ENCODE measurements at places on chromosomes 6 and 20.

GRCh38 chr6:68160348-68160747, 474.7 kb upstream of the ADGRB3 start:
- no peak for DNase-seq

- DNase-seq: no peak
Observed at GRCh38 chr20:25135031-25135430, 53.1 kb upstream of the VSX1 start.

GRCh38 chr20:13839421-13840092, 54.7 kb downstream of the NDUFAF5 start:
- no peak for DNase-seq

DNA sequence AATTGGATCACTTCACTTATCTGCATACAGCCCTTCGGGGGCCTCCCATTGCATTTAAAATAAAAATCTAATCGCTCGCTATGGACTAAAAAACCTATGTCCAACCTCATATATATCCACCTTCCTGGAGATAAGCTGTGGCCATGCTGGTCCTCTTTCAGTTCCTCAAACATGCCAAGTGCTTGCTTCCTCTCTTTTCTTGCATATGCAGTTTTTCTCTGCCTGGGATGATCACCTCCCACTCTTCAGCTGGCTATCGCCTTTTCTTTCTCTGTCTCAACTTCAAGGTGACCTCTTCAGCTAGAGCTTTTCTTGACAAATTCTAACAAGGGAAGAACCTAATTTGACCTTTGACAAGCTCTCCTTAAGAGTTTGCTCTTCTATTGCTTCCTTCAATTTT, 5.6 kb upstream of the TFB1M start:
- no peak for DNase-seq

DNA sequence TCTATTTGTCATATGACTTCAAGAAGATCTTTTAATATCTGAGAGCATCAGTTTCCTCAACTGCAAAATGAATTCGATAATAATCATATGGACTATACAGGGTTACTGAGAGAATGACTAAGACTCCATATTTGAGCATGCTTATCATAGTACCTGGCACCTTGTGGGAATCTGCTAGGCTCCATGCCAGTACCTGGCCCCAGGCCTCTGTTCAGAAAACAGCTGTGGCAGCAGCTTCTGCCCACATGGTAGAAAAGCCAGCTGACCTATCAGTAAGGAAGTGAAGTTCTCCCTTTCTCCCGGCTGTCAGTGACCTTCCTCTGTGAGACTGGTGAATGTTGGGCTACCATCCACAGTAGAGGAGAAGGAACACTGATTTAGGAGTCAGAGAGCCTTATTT, 574.9 kb upstream of the CHD6 start:
- no peak for DNase-seq

DNA sequence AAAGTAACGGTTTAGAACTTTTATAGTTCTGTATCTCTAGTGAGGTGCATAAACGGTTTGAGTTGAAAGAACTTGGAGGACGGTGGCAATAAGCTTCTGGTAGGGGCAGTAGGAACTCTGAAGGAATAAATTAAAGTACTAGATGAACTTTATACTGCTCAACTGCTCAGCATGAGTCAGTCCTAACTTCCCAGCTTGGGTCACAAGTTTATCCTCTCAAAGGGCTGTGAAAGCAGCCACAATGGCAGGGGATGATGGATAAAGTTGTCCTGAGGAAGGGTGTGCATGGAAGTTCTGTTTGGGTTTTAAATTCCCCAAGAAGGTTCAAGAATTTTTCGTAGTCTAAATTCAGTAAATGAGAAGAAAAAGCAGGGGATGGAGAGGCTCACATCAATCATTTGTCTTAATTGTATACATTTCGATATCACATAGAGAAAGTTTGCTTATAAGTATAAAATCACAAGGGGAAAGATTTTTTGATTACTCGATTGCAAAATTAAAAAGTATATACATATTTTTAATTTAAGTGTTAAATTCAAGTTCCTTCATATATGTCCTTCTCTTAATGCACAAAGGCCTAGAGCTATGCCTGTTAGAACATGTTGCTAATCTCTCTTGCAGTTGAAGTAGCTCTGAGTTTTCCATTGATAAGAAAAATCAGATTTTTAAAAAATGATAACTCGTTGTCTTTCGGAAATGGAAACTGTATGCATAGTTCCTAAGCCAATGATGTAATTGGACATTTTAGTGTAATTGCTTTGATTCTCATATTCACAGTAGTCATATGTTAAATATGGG, 55.3 kb upstream of the JAG1 start:
- no peak for DNase-seq

DNA sequence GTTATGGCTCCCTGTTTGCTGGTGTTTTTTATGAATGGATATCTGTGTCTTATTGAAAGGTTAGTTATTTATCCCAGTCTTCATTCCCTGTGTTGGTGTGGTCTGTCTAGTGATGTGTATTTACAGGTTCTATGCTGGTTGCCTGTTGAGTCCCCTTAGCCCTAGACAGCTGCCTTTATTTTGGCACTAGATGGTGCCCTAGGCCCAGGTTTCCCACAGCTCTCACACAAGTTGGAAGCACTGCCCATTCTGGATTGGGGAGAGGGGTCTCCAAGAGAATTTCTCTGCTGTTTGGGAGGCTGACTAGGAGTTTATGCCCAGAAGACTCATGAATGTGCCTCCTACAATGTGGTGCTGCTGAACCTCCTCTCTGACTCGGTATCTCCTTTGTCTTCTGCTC, 12.4 kb downstream of the GRM1 start:
- no peak for DNase-seq

DNA sequence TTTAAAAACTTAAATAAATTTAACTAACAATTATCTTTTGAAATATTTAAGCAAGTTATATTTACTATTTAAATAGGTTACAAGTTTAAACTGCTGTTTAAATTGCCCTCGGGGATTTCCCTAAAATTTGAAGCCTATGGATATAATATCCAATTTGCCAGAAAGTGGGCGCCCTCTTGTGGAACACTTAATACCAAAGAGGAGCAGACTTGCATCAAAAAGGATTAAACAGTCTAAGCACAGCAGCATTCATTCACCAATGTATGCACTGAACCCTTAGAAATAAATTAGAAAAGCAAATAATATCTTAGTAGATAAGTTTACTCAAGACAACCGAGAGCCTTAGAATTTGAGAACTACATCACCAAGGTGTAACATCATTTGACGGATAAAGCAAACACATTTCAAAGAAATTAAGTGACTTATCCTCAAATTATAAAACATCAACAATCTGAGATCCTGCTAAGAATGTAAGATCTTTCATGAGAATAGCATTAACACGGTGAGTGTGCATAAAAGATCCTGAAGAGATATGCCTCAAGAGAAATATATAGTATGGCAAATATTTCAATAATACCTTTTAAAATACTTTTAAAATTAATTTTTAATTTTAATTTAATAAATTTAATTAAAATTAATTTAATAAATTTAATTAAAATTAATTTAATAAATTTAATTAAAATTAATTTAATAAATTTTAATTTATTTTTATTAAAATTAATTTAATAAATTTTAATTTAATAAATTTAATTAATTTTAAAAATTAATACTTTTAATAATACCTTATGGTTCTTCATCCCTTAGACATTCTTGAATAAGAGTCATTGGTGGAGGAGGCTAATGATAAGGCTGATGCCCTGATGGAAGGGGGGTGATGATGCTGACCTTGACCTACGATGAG, 11.5 kb upstream of the MEP1A start:
- DNase-seq: peak; percentile 74

DNA sequence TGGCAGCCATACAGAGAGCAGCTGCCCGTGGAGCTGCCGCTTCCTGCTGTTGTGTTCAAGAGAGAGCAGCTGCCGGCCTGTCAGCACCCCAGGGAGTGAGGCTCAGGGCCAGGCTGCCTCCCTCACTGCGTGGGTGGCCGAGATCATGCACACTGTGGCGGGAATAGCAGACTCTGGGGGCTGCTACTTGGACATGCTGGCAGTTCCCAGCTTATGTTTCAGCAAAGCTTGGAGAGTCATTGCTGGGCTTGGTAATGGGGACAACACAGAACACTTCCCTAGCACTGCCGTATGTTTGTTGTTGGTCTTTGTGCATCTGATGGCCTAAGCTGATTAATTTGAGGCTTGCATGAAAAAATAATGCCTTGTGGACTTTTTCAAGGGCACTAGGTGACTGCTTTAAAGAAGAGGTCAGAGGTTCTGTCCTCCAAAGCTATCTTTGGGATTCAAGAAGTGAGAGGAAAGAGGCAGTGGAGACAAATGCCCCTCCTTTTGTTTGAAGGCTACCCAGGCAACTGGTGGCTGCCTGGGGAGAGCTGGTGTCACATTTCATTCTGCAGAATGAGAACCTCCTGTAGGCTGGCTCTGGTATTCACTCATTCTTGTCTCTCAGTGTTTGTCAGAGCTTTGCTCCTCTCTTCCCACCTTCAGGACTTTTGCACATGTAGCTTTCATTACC, 18.8 kb downstream of the MRAP2 start:
- peak; percentile 66 for DNase-seq

- no peak for DNase-seq
Observed at GRCh38 chr6:97586344-97586743, 303.3 kb upstream of the MMS22L start.

GRCh38 chr20:23614163-23614562, 8.4 kb upstream of the CST9 start:
- DNase-seq: no peak

- no peak for DNase-seq
Observed at GRCh38 chr6:41451039-41451438, 95.1 kb upstream of the FOXP4 start.

DNA sequence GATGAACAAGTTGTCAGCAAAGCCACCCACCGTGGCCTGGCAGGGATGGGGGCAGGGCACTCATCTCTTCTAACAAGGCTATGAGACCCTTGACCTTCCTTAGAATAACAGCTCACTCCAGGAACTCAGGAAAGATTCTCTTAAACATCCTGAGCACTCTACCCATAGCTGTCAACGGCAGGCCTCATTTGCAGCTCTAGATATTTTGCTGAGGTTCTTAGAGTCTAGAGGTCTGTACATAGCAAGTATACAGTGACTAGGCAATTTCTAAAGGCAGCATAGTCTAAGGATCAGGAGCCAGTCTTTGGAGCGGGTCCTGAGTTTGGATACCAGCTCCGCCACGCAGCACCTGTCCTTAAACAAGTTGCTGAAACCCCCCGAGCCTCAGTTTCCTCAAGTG, 11.7 kb downstream of the TRERF1 start:
- no peak for DNase-seq

GRCh38 chr6:7911345-7911725, 747 bp upstream of the TXNDC5 start:
- no peak for DNase-seq

GRCh38 chr6:144723431-144723830, 438.3 kb downstream of the UTRN start:
- DNase-seq: no peak

DNA sequence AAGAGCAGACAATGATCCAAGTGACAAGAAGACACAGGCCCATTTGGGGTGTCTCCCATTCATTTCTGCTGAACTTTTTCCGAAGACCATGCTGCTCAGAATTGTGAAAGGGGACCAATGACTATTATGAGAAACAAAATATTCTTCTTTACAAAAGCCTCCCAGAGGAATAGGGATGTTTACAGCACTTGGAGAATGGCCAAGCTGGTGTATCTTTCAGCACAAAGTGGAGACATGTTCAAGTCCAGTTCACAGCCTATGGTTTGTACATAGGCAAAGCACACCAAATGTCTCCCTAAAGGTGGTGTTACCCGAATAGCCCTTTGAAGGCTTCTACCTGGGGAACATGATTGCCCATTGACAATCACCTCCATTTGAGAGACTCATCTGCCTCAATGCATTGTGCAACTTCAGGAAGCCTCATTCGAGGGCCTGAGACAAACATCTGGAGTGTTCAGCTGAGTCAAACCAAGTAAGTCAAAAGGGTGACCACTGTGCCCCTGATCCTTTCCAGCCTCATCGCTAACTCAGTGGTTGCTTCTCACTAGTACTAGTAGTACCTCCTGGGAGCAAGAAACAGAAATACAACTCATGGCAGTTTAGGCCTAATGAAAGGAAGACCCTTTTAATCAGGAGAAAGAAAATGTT, 451.0 kb upstream of the MARCKS start:
- no peak for DNase-seq

DNA sequence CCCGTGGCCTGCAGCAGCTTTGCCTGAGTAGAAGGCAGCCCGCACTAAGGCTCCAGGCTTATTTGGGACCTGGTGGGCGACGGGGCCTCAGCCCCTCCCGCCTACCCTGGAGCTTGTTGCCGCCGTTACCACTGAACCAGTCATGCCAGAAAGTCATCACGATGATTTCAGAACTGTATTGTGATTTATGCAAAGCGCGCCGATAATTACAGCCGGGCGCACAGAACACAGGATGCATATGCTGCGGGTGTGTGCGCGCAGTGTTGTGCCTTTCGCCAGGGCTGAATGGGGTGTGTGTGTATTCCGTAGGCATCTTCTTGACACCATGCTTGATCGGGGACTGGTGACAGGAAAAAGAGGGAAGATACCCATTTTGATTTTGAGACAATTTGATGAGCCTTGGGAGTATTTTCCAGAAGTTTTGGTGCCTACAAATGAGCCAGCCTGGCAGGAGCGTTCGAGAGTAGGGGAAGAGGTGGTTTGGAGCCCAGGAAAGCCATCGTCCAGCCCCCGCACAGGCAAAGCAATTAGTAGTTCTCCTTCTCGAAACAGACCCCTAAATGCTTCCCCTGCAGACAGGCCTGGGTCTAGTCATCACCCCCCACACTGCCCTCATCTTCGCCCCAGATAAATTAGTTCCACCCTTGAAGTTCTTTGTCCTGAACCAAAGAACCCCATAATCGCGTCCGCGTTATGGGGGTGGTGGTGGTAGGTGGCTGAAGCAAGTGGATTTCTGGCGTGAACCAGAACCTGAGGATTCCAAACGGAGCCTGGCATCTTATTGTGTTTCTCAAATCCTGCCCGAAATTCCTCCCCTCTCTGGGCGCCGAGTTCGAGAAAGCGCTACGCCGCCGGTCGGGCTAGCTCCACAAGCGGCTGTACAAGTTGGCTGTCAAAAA, 1.9 kb upstream of the NR2E1 start:
- DNase-seq: no peak

- DNase-seq: no peak
Observed at GRCh38 chr6:16985513-16986284, 116.2 kb upstream of the STMND1 start.

GRCh38 chr20:23129891-23130621, 43.9 kb upstream of the CD93 start:
- no peak for DNase-seq

DNA sequence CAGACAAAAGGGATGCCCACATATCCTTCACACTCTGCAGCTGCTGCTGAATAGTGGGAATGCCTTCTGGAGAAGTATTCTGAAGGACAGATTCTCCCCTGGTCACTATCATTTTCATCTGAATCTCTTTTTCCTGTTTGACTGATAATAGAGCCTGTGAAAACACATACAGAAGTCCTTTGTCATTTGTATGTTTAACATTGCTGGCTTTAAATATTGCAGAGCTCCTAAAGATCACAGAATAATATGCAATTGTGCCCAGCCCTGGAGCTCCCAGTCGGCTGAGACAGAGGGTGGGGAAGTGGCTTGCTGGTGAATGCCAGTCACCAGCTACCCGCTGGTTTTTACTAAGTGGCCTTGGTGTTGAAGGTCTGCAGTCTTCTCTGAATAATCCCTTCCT, 272.3 kb downstream of the SYNE1 start:
- no peak for DNase-seq

- DNase-seq: no peak
Observed at GRCh38 chr20:62858058-62858830, 3.4 kb downstream of the TCFL5 start.

All from left kidney (tissue), 8 donors.